ENCODE measurements at places on chromosomes 1 and 21.

GRCh38 chr1:54247863-54248515, 48.0 kb downstream of the MRPL37 start:
- DNase-seq = no peak

- no peak for DNase-seq
These were observed 351.6 kb upstream of the B3GALT2 start for GRCh38 chr1:193538003-193538354.

DNA sequence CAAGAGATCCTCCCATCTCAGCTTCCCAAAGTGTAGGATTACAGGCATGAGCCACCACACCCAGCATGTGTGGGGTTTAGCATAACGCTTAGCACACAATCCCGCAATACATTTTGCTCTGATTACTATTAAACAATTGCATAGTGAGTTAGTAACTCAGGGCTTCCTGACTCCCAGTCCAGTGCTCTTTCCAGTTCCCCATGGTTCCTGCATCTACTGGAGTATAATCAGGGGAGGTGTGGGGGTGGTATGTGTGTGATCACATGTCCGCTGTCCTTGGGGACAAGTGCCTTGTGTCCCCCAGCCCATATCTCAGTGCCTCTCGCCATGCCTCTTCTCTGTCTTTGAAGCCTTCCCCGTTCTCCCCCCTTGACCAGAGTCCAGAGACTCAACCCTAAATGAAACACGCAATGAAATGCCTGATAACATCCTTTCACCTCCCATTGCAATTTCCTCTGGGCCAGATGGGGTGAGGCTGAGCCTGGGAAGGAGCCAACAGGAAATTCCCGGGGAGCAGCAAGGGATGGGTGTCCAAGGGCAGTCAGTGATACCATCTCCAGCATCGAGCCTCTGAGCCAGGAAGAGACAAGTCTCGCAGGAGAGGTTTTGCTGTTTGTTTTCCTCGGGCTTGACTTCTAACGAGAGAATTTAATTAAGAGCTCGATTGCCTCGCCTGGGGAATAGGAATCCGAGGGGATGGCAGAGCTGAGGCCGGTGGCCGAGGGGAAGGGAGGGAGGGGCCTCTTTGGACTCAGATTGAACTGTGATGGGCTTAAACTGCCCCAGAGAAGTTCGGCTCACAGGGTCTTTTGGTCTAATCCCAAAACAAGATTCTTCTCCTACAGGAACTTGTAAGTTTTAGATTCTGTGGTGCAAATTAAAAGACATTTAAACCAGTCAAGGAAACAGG, 7.7 kb upstream of the HTR1D start:
- DNase-seq = no peak

DNA sequence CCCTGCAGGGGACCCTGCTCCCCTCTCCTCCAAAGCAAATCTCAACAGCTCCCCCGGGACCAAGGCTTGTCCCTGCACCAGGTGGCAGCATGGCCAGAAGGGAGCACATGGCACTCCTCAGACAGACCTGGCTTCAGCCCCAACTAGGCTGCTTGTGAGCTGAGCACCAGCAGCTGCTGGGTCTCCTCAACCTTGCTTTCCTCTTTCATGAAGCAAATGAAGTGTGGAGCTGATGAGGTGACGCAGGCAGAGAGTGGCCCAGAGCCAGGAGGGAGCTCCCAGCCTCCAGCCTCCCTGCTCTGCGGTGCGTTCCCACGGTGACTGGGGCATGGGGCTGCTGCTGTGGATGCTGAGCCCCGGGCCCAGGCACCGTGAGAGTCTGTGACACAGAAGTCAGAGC, 34.0 kb downstream of the MEGF6 start:
- no peak for DNase-seq

DNA sequence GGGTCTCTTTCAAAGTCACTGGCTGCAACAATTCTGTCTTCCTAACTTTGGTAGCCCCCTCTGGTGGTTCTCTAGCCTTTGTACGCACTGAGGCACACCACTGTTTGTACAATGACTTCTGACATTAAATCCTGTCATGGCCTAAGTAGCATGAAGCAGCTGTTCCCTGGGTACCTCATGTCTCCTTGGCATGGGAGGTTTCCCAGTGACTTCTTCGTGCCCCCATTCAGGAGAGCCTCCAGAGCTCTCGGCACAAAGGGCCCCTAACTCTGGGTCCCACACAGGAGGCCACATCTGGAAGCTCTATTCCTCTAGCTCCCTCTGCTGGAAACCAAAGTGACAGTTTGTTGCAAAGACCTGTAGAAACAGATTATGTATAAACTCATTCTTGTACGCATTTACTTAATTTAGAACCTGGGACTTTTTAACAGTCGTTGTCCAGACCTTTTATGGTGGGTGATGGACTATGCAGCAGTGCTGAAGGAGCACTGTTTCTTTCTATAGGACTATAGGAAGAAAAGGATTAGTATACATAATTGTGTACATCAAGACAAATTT, 13.4 kb downstream of the SWT1 start:
- DNase-seq = peak; percentile 35

GRCh38 chr1:229928767-229929166, 138.3 kb upstream of the GALNT2 start:
- no peak for DNase-seq

- DNase-seq = no peak
These were observed 6.6 kb downstream of the SLX9 start for GRCh38 chr21:44946254-44947041.

- DNase-seq = no peak
These were observed 16.3 kb upstream of the DESI2 start for GRCh38 chr1:244636488-244637259.

DNA sequence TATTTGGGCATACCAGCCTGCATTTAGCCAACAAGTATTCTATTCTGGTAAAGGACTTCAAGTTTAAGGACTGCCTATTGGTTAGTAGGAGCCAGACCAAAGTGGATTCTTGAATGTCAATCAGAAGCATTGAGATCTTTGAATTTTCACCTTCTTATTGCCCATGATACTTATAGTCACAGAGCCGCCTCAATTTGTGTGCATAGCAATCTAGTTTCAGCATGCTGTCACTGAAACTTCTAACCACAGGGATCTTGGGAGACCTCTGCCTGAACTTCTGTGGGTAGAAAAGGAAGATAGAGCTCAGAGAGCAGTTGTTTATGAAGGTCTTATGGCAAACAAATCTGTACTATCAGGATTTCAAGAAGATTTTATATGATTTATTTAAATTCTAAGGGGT, 501.4 kb upstream of the USP24 start:
- DNase-seq = no peak

DNA sequence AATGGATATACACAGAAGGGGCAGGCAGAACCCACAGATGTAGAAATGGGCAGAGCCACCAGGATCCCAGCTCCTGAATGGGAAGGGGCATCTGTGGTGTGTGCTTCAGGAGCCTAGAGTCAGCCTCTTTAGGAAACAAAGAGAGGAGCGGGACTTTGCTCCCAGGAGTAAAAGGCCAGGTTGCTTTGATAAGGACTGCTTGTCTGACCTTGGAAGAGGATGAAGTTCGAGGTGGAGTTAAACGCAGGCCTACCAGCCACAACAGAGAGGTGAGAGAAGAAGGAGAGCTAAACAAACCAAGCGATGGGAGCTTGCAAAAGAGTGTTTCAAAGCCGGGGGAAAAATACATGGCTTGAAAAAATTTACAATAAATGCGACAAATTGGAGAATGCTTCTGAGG, 49.9 kb upstream of the TMPRSS2 start:
- no peak for DNase-seq

DNA sequence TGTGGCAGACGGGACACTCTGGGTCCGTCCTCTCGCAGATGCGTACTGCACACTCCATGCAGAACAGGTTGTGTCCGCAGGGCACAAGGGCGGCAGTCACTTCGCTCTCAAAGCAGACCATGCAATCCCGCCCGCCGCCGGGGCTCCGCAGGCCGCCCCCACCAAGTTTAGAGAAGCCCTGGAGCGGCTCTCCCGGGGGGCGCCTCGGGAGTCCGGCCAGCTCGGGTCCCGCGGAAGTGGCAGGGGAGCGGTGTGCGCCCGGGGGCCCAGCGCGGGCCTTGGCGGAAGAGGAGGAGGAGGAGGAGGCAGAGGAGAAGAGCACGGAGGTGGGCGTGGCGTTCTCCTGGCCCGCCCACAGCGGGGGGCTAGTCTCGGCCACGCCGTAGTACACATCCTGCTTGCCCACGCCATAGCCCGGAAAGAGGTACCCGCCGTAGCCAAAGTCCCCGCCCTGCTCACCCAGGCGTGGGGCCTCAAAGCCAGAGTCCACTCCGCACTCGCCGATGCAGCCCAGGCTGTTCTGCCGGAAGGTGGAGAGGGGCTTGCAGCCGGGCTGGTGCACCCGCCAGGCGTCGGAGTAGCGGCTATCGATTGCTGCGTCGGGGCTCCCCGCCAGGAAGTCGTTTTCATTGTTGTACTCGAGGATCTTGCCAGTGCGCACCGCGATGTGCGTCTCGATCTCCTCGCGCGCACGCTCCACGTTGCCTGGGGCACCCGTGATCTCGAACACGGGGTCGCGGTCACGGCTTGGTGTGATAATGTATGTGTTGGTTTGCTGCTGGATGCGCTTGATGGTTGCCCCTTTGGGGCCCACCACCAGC, 5.4 kb downstream of the MEX3A start:
- DNase-seq = peak; percentile 33

DNA sequence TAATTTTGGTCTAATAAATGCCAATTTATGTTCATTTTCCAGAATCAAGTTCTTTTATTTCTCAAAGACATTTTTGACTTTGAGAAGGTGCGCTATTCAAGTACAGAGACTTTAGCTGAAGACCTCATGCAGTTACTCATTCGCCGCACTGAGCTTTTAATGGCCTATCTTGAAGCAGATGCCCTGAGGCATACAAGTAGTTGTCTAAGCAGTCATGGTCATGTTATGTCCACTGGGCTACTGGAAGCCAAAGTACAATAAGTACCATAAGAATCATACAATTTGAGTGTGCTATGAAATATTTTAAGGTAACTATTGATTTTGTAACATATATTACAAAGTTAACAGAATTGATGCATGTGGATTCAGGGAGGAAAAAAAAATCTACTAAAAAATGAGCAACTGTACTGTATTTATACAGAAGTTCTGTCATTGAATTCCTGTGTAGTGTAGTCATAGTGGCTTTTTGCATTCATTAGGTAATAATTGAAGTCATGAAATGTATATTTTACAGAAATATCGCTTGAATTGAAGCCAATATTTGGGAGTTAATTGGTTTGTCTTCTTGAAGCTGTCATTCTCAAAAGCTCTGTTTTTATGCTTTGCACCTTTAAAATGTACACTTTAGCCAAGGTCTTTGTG, 13.5 kb upstream of the NEXN start:
- no peak for DNase-seq

GRCh38 chr1:4177425-4178150, 277.5 kb upstream of the C1orf174 start:
- no peak for DNase-seq

DNA sequence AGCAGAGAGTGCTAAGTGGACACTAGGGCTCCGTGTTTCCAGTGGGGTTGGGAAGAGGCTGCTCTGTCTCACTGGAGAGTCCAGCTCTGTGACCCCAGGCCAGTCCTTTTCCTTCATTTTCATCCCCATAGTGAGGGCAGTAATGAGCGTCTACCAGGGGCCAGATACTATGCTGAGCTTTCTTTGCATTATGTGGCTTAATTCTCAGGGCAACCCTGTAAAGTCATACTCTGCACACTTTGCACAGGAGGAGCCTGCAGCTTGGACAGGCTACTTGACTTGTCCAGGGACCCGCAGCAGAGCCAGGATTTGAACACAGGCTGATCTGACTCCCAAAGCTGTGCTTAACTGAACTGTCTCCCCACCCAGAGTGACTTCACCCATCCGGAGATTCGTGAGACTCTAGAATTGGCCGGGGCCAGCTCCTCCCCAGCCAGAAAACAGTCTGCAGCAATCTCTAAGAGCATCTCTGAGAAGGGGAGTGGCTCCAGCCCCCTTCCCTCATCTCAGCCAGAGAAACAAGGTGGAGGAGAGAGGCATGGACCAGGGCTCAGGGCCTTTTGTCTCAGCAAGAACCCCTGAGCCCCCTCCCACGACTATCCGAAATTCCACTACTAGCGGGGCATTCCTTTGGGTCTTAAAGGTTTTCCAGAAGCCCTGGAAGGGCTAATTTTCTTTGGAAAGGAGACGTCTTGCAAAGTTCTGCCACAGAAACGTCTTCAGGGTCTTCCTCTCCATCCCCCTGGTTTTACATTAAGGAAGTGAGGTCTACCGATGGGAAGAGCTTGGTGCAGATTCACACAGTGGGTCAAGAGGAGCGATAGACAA, 866 bp upstream of the FNDC5 start:
- DNase-seq = no peak

DNA sequence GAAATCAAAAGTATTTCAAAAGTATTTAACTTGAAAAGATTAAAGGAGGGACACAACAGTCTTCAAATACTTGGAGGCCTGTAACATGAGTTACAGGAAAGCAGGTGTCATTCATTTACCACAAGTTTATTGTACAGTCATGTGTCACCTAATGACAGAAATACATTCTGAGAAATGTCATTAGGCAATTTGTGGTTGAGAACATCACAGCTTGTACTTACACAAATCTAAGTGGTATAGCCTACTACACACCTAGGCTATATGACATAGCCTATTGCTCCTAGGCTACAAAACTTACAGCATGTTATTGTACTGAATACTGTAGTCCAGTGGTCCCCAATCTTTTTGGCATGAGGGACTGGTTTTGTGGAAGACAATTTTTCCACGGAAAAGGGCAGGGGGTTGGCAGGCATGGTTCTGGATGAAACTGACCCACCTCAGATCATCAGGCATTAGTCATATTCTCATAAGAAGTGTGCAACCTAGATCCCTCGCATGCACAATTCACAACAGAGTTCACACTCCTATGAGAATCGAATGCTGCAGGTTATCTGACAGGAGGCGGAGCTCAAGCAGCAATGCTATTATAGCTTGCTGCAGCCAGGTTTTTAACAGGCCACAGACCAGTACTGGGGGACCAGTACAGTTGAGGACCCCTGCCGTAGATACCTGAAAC, 25.0 kb upstream of the PHTF1 start:
- DNase-seq = no peak

- DNase-seq = no peak
These were observed 433.5 kb upstream of the B3GALT2 start for GRCh38 chr1:193619911-193620310.

DNA sequence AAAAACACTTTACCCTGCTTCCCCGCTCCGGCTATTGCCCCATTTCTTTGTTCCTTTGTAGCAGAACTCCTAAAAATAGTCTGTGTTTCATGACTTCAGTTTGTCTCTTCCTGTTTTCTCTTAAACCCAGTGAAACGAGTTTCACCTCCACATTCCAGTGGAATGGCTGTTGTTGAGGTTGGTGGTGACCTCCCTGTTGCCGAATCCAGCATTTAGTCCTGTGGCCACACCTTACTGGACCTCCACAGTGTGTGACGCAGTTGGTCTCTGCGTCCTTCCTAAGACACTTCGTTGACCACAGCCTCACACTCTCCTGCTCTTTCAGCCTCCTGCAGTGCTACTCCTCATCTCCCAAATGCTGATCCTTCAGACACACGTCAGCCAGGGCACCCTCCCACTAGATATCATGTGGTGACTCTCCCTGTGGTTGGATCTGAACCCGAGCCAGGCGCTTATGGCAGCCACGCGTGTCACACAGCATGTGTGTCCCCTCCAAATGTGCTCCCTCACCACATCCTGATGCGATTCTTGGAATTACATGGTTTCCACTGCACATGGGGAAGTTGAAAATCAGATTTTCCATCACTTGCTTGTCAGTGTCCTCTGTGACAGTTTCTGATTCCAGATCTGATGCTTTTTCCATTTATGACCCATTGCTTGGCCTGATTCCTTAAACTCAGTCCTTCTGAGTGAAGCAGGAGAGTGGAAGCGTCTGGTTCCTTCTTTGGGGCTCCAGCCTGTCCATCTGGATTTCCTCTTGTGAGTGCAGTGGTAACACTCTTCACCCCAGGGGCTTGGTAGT, 99.1 kb upstream of the ARTN start:
- DNase-seq = no peak

All from fibroblast of the conjunctiva (primary cell).